Stimulated activated CD8-positive, alpha-beta memory T cell treated with anti-CD3 and anti-CD28 coated beads, Interleukin-15, amount 100 ng/mL, for 4 hours (primary cell): ENCODE measurements at places on chromosomes 5 and 9.

DNA sequence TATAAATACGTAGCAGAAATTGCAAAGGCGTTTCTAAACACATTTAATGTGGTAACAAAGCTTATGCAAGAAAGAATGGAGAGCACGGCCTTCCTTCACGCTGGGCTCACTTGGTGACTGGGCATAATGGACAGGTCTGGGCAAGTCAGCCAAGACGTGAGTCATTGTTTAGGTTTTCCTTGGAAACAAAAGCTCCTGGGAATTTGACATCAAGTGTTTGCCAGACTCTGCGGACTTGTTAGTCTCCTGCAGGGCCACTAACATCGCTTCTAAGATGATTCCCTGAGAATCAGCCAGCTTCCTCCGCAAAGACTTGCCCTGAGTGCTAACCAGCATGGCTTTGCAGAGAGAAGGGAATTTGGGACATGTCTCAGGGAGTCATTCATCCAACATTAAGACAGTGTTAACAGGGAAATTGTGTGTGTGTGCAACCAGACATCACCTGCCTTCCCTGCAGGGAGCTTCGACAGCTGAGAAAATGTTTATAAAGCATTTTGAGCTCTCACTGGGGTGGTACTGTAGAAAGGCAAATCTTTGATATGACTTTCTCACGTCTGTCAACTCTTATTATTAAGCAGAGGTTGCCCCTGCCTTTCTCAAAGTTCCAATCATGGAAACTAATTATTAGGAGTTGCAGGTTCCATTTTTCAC is 182.5 kb downstream of the NTRK2 start:
- DNase-seq, result no peak

DNA sequence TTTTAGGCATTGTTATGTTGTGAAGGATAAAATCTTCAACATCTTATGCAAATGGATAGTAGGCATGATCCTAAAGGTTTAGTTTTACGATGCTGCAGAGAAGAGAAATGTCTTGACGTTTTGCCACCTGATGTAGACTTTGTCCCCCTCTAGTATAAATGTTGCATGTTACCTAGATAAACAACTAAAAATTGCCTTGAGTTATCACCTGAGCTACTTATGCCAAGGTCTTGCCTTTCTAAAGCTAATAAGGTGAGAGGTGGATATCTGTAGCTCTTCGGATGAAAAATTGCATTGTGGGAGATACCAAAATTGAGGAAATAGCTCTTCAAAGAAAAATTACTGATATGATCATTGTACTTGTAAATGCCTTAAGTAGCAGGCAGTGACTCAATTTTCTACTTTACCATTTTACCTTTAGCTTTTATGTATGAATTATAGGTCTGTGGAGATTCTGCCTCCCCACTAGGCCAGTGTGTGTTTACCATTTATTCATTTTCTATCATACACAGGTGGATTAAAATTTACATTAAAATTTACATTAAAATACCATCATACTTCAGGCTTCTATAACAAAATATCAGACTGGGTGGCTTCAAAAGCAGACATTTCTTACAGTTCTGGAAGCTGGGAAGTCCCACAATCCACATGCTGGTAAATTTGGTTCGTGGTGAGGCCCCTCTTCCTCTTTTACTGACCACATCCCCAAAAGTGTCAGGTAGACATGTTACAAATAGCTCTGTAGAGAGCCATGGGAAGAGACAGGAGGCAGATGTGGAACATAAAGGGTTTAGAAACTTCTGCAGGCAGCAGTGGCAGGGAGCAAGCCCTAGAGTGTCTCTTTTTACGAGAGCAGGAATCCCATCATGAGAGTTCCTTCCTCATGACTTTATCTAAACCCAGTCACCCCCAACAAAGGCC is 100.7 kb upstream of the ERBIN start:
- DNase-seq, result no peak

DNA sequence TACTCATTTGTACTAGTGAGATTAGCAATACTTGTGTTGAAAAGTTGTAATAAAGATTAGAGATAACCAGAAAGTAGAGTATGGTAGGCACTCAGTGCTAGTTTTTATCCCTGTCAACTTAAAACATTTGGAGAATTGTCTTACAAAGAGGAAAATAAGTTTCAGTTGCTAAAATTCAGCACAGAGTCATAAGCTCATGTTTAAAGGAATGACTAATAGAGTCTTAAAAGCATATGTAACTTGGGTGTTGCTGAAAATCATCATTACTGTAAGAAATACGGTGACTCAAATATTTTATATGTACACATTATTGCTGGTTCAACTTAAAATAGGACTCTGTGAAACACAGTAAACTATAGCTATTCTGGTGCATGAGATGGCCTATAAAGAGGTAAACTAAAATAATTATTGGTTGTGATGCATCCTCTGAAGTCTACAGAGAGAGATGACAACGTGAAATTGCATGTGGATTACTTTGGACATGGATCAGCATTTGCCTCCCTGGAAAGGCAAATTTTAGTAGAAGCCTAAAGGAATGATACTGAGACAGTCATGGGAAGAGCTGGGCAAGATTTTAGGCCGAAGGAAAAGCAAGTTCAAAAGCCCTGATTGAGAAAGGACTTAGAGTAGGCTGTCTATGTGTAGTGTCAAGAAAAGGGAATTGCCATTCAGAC is 34.6 kb downstream of the SGCD start:
- no peak for DNase-seq

GRCh38 chr5:154521756-154522155 is 43.7 kb upstream of the HAND1 start:
- no peak for DNase-seq

DNA sequence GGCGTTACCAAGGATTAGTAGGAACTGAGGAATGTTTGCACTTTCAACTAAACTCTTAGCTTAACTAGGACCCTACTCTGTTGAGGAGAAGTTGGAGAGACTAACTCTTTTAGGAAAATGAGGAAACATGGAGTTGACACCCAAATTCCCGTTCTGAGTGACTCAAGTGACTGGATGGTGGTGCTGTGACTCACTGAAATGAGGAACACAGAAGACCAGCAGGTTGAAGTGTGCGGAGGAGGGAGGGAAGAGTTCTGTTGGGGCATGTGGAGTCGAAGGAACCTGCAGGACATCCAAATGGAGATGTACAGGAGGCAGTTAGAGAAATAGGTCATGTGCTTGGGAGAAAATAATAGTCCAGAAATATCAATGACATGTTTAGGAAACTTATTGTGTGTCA is 8.2 kb downstream of the HEXB start:
- DNase-seq, result no peak

DNA sequence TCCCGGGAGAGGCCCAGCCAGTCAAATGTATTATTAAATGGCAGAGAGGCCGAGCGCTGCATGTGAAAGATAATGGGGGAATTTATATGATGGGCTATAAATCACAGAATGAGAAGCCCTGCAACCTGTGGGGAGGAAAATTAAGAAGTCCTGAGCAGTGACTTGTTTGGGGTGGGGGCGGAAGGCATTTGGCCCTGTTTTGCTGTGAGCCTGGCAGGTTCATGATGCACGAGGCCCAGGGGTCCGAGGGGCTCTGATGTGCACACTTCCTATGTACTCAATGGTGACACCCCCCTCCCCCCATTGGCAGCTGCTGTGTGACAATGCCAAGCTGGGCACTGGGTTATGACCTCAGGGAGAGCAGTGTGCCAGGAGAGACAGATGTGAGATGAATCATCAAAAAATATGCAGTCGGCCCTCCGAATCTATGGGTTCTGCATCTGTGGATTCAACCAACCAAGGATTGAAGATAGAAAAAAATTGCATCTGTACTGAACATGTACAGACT is 13.7 kb upstream of the DAB2IP start:
- DNase-seq, result no peak

GRCh38 chr5:79842991-79843390 is 148.1 kb downstream of the MTX3 start:
- no peak for DNase-seq

- DNase-seq, result no peak
These were observed 7.1 kb downstream of the GLIS3 start for GRCh38 chr9:4292781-4293180.

- DNase-seq, result no peak
These were observed 45.2 kb upstream of the PITX1 start for GRCh38 chr5:135079099-135079681.

GRCh38 chr5:132839426-132840301 is 9.2 kb upstream of the SHROOM1 start:
- no peak for DNase-seq

DNA sequence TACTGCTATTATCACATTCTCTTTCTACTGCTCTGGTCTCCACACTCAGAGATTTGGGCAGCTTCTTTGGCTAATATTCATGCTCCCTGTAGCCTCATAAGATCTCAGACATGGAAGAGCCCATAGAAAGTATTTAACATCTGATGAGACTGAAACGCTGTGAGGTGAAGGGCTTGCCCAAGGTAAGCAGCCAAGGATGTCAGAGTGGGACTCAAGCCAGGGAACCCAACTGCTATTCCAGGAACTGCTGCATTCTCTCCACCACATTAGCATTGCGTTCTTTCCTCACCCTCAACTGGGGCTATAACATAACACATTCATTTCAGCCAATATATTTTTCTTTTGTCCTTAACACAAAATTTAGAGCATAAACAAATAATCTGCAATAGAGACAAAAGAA is 3.8 kb downstream of the ADRB2 start:
- DNase-seq, result no peak

- DNase-seq, result no peak
These were observed 26.9 kb downstream of the NEURL1B start for GRCh38 chr5:172667786-172668593.

DNA sequence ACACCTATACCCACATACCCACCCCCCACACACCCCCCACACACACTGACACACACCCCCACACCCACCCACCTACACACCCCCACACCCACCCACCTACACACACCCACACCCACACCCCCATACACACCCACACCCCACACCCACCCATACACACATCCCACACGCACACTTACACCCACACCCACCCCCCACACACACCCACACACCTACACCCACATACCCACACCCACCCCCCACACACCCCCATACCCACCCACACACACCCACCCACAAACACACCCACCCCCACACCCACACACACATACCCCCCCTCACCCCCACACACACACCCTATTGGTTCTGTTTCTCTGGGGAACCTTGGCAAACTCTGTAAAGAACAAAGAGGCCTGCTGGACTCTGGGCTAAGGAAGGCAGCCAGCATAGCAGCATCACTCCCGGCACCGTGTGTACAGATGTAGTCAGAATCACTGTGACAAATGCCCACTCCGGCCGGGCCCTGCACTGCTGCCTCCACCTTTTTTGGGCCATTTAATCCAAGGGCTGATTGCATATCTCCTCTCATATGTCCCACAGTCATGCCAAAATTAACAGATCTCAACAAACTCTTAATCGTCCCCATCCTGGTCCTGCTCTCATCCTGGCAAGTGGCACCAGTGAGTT is 42.3 kb downstream of the COL23A1 start:
- DNase-seq, result no peak
